CD4-positive, alpha-beta T cell (primary cell): ENCODE measurements at places on chromosomes 5 and 9. TPM values are rescaled to one million over a fixed set of nuclear protein-coding genes. Genes with fewer than 3 reads are reported as not detected.

DNA sequence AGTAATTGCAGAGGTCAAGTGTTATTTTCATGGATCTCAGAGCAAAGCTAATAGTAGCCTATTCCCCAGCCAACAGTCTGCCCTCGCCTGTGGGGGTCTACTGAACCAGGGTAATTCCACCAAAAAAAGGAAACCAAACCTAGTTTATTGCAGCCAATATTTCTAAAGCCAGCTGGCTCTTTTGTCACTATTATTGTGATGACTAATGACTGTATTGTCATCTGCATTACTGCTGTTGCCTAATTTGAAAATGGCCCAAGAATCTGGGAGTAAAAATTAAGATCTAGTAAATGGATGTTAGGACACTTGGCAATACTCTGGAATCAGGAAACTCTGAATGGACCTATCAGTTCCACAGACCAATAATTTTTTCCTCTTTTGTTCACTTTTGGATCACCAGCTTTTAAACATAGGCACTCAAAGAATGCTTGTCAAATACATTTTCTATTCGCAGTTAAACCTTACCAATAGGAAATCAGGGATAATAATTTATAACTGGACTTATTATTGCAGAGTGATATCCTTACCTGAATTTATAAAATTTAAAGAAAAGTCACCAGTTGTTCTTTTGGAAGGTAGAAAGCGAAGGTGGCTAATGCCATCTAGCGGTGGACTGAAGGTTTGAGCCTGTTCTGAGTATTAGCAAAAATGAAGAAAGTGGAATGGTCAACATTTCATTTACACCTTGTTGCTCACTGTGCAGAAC lies 69.2 kb downstream of the SYK start:
- peak; percentile 15 for DNase-seq

DNA sequence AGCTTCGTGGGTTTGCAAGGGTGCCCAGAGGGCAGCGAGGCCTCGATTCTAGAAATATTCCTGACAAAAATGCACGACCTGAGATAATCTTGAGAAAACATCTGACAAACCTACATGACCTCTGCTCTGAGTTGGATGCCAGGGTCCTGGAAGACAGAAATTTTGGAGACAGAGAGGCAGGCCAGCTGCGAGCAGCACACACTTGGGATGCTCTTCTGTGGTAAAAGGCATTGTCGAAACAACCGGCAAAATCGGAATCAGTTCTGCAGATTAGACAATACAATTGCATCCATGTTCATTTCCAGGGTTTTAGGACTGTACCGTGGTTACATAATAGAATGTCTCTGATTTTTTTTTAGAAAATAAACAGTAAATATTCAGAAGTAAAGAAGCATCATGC lies 74.2 kb downstream of the GADD45G start:
- DNase-seq: no peak

GRCh38 chr5:179267671-179268083 lies 77.6 kb downstream of the ADAMTS2 start:
- DNase-seq: no peak

DNA sequence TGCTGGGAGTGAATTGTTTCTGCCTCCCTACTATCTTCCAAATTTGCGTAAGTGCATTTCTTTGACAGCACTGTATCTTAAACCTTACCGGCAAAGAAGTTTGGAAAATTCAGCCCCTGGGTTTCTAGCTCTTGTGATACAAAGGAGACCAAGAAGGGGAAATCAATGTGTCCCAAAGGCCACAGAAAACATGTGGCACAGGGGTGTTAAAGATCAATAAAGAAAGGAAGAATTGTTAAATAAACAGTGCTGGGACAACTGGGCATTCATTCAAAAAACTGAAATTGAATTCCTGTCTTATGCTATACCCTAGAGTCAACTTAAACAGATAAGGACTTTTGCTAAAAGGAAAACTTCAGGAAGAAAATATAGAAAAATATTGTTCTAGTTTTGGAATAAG lies 328.1 kb downstream of the MAN2A1 start:
- DNase-seq: no peak

GRCh38 chr5:92459654-92460053 lies 1076.5 kb upstream of the ARRDC3 start:
- no peak for DNase-seq

Gene SELENOP
- total RNA-seq: 0.36 TPM

DNA sequence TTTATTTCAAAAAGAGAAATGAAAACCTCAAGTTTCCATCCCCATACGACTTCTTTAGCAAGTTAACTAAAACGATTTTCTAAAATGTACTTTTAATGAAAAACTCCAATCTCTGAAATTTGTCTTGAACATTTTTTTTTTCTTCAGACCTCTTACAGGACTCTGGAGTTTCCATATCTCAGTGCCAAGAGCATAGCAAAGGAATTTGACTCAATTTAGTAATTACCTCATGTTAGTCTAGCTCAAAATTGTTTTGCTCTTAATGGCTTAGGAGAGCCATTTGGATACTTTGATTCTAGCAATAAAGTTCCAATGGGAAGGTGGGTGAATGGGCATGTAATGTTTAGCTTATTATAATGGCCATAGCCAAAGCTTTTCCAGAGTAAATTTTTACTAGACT lies 26.0 kb upstream of the SPATA31D4 start:
- no peak for DNase-seq

GRCh38 chr9:135330685-135331590 lies 148.6 kb upstream of the PPP1R26 start:
- DNase-seq: no peak

- peak; percentile 54 for DNase-seq
Observed at GRCh38 chr9:249025-249424, 34.4 kb downstream of the DOCK8 start.

Gene OTP
- not detected for total RNA-seq

GRCh38 chr5:149203921-149204441 lies 62.7 kb downstream of the ABLIM3 start:
- no peak for DNase-seq

Gene AFAP1L1
- 0.56 TPM for total RNA-seq

GRCh38 chr5:50856401-50857119 lies 190.1 kb downstream of the PARP8 start:
- DNase-seq: no peak

DNA sequence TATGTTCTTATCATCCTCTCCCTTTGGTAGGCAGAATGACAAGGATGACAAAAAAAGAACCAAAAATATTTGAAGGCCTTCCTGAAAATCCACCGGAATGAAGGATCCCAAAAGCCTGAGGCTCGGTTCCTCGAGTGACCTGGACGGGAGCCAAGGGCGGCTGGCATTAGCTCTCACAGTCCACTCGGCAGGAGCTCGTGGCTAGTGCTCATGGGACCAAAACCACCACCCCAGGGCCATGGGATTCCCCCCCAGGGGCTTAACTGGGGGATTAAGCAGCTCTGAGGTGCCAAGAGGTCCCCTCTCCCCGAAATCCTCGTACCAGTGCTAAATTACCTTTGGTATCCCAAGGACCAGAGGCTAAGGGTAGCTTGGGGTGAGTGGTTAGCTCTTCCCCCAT lies 586 bp upstream of the PDZD2 start:
- no peak for DNase-seq

- no peak for DNase-seq
Observed at GRCh38 chr5:31993165-31993961, 180.8 kb downstream of the GOLPH3 start.

DNA sequence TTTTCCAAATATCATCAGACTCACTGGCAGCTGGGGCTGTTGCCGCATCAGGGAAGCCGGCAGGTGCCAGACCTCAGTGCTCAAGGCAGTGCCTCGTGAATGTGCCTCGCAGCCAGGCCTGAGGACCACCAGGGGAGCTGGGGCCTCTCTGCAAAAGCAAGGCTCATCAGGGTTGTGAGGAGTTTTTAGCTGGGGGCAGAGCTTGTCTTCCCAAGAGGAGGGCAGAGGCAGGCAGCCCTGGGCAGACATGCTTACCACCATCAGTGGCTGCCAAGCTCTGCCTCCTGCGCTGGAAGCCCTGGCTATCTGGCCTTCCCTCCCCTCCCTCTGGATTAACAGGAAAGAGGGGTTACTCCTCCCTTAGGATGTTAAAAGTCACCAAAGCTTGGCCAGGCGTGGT lies 8.8 kb upstream of the TBC1D9B start:
- no peak for DNase-seq

- no peak for DNase-seq
Observed at GRCh38 chr5:8828596-8829322, 717.1 kb downstream of the SEMA5A start.

DNA sequence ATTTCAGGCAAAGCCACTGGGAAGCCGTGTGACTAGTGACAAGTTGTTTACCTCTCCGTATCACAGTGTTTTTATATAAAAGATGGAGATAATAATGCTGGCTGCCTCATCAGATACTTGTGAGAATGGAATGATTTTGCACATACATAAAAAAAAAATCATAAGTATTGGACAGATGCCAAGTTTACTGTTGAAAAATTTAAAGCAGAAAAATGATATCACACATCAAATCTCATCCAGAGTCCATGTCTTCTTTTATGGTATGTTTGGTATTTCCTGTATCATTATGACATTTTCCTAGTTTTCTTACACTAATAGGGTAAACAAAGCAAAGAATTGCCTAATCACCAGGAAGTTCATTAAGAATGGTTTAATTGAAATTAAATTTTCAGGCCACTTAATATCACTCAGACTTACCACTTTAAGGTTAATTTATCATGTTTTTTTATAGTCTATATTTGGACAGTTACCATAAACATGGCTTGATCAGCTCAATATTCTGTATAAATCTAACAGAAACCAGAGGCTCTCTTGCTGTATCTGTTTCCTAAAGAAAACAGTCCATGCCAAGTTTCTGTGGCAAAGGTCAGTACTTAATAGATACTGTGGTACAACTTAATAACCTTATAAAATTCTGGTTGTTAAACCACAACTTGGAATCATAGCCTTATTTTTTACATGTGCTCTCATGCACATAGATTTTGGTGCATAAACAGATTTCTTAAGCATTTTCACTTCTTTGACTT lies 656.5 kb upstream of the RIOK2 start:
- DNase-seq: no peak

DNA sequence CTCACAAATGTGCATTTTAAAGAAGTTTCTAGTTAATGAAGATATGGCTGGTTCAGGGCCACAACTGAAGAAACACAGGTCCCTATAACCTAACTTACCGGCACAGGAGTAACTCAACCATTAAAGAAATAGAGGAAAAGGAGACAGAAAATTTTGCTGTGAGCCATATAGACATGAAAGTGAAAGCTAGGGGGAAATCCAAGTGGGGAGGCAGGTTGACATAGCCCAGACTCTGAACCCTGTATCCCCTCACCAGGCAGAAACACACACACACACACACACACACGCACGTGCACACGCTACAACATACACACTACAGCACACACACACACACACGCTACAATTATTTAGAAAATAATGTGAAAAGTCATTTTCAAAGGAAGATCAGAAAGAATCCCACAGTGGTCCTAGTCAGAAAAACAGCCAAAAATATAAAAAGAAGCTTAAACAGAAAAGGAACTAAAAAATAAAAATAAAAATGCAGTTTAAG lies 856.4 kb upstream of the CDH6 start:
- no peak for DNase-seq

DNA sequence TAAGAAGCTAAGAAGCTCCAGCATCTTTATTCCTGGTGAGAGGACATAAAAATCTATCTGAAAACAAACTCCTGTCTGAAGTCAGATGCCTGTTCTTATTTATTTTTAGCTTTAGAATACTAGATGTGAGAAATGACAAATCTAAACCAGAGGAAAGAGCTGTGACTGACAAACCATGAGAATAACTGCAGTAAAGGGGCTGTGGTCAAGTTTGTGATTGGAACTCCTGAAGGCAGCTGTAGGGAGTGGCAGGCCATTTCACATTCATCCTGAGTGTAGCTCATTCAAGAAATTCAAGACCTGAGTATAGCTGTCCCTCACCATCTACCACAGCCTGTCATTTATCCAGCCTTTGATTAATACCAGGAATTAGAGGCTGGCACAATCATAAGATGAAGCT lies 718.8 kb downstream of the BRINP1 start:
- DNase-seq: no peak

GRCh38 chr5:180599981-180600553 lies 8.8 kb upstream of the SCGB3A1 start:
- no peak for DNase-seq

DNA sequence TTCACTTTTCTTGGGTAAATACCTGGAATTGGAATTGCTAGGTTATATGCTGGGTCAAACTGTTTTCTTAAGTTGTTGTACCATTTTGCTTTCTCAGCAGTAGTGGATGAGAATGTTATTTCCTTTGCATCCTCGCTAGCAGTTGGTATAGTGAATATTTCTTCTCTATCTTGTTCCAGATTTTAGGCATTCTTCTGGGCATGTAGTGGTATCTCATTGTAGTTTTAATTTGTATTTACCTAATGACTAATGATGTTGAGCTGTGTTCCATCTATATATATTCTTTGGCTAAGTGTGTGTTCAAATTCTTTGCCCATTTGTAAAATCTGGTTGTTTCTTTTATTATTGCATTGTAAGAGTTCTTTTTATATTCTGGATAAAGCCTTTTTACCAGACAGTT lies 333.3 kb downstream of the MAT2B start:
- no peak for DNase-seq

- DNase-seq: no peak
Observed at GRCh38 chr5:126920291-126920690, 110.1 kb downstream of the MARCHF3 start.

Gene SPOCK1
- total RNA-seq: not detected

Gene BHMT
- not detected for total RNA-seq

DNA sequence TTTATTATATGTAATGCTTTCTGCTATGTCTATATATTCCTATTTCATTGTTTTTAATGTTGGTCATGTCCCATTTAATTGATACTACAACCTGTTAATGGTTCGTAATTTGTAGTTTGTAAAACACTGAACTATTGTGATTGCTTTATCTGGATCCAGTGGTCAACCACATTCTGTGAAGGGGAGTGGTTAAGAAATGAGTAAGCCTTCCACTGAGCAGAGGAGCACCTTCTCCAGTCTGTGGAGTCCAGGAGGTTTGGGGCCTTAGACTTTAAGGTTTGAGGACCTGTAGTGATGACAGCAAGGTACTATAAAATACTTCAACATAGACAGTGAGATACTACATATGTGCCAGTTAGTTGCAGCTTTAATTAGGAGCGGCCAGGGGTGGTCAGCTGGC lies 67.7 kb upstream of the RAD23B start:
- DNase-seq: no peak

DNA sequence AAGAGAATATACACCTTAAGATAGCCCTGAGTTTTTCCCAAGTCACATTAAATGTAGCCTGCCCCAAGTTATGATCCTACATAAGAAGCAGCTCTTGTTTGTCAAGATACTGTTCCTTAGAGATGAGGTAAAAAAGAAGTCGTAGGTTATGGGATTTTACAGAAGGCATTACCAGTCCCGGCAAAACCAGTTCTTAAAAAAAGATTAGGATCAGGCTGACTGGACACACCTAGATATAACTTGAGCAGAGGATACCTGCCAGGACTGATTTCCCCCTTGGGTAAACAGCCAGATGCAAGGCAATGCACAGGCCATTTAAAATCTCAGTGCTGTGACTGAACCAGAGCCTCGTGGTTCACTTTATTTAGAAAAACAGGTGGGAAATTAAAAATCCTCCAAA lies 14.1 kb upstream of the SEMA5A start:
- no peak for DNase-seq

Gene THBS4
- total RNA-seq: 0.47 TPM

- DNase-seq: no peak
Observed at GRCh38 chr5:72499730-72500129, 7.5 kb downstream of the ZNF366 start.
